ENCODE measurements at places on chromosomes 11 and 22. TPM values are rescaled to one million over a fixed set of nuclear protein-coding genes. Genes with fewer than 3 reads are reported as not detected.

RASL10A gene
- total RNA-seq: 22.6 TPM

PKP3 gene
- 0.11 TPM for total RNA-seq

XKR3 gene
- total RNA-seq: not detected

HBG1 gene
- total RNA-seq: not detected

PGR gene
- under 0.01 TPM for total RNA-seq

SLC17A6 gene
- not detected for total RNA-seq

CPT1A gene
- 71.9 TPM for total RNA-seq

All from dermis lymphatic vessel endothelial cell (primary cell).